ENCODE measurements at places on chromosomes 16 and 17.

- DNase-seq = peak; percentile 0
Measured at GRCh38 chr17:41284546-41284945, 9.0 kb downstream of the KRTAP9-7 start.

DNA sequence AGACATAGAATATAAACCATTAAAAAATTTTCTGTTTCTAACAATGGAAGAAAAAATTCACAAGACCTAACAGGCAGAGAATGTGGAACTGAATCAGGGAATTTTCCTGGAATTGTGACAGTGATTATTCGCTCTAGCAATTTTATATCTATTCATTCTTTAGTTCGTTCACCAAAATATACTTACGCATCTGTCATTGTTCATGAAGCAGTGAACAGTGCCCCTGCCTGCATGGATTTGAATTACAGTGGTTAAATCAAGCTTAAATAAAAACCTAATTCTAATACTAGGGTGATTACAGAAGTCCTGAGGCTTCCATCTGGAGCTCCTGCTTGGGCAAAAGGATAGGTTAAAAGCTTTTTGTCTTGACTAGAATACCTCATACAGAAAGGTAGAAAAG is 48.6 kb downstream of the ABCA8 start:
- no peak for DNase-seq

- no peak for DNase-seq
Measured at GRCh38 chr17:57972151-57972550, 15.9 kb downstream of the VEZF1 start.

DNA sequence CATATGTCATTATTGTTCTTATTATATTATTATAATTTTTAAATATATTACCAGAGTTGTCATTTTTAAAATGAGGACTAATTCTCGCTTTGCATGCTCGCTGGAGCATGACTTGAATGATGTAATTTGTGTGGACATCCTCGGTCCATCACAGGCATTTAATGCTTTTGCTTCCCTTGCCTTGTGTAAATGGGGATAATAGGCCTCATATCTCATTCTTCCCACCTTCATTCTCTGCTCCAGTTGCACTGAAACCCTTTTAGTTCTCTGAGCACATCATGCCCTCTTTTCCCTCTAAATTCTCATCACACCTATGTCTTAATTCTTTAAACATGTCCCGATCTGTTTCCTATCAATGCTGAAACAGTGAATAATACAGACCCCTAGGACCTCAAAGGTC is 285.4 kb downstream of the HS3ST4 start:
- no peak for DNase-seq

- DNase-seq = peak; percentile 67
Measured at GRCh38 chr17:80485846-80486245, 9.4 kb upstream of the NPTX1 start.

- DNase-seq = peak; percentile 73
Measured at GRCh38 chr17:40325156-40326013, 16.4 kb downstream of the RARA start.

DNA sequence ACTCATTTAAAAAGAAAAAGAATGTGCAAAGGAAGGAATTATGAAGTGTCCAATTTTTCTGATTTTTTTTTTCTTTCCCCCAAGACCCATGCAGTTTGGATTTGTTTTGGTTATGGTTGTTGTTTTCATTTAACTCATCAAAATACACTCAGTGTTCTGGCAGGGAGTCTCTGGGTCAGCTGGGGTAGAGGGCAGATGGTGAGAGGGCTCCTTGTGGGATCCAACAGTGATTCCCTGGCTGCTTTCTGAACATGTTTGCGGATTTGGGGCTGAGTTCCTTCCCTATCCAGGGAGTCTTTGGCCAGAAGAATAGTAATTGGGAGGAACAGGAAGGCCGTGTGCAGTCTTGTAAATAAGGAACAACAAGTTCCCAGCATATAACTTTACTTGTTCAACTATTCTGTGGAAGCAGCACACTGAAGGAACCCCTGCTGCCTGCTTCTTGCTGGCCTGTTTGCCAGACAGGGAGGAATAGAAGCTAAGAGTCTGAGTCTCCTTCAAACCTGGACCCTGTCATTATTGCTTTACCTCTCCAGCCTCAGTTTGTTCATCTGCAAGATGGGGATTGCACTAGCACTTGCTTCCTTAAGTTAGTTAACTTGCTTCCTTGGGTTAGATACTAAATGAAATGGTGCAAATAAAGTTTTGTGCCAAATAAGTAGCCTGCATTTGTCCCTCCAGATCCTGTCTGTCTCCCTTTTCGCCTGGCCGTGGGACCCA is 32.1 kb downstream of the C17orf67 start:
- DNase-seq = no peak

GRCh38 chr16:86133847-86134375 is 234.9 kb downstream of the IRF8 start:
- DNase-seq = peak; percentile 20

DNA sequence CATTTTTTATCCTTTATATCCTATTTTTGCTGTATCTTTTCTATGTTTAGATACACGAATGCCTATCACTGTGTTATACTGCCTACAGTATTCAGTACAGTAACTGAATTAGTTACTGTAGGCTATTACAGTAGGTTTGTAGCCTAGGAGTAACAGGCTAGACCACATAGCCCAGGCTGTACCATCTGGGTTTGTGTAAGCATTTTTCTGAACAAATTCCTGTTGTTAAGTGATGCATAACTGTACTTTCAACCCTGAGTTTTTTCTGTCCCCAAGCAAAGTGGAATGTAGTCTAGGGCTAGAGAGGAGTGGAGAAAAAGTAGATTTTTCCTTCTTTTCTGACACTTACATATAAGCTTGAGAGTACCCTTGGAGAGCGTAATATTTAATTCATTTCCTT is 282.1 kb downstream of the HS3ST3B1 start:
- no peak for DNase-seq

DNA sequence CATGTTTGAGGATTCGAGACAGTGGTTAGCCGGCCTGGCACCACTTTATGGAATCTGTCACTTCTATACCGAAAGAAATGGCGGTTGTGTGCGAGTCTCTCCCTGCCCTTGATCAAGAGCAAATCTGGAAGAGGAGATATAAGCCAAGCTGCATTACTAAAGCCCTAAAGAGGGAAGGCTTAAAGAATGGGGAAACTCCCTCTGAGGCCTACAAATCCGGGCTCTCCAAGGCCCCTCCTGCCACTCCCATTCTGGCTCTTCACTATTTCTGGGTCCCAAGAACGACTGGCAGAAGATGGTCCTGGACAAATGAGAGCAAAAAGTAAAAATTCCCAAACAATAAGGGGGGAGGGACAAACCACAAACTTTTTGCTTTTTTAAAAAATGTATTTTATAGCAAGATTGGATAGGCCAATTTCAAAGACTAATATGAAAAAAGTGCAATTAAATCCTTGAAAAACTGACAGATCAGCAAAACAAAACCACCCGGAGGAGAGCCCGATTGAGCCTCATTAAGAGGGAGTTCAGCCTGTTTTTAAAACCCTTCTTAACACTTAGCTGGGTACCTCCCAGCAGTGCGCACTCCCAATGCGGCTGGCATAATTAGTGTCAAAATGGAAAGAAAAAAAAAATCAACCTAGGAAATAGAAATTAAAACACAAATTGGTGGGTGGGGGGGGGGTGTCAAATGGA is 193.5 kb downstream of the ZFHX3 start:
- no peak for DNase-seq

DNA sequence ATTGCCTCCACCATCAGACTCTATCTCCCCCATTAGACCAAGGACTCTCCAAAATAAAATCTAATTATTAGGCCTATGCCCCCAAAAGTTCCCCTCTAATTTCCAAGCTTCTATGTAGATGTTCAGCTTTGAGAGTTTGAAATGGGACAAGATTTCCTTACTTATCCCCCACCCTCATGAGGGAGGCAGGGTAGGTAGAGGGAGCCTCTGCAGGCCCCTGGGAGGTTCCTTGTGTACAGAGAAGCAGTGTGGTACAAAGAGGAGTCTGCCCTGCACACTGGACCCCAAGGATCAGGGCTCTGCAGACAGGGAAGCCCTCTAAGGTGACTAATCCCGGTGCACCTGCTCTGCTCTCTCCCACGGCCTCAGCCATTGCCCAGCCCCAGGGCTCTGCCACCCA is 2.5 kb downstream of the KRT17 start:
- DNase-seq = no peak

- no peak for DNase-seq
Measured at GRCh38 chr16:54817940-54818574, 112.6 kb upstream of the IRX5 start.

GRCh38 chr17:71600137-71600789 is 520.6 kb upstream of the SOX9 start:
- no peak for DNase-seq

DNA sequence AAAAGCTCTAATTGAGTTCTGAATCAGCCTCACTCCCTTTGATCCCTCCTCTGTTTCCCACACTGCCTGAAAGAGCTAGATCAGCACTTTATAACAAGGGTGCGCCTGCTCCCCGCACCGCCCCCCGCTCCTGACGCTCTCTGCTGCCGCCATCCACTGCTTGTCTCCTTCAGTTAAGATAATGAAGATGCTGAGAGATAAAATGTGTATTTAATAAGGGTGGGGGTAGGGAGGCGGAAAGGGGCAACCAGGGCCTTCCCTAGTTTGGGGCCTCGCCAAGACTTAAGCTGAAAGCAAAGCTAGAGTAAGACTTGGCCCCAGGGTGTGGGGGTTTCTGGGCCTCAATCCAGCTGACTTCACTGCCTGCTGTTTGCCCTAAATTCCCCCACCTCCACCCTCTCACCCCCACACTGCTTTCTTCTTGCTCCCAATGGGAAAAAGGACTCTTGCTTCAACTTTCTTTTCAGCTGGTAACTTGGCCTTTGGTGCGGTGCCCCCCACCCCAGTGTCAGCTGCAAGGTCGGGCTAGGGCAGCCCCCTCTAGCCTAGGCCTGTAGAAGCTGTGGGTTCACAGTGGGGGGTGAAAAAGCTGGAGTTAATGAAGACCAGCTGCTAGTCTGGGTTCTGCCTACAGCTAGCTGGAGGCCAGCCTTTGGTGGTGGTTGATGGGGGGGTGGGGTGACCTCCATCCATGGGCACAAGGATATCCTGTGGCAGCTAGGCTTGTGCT is 1.8 kb upstream of the RARA start:
- no peak for DNase-seq

DNA sequence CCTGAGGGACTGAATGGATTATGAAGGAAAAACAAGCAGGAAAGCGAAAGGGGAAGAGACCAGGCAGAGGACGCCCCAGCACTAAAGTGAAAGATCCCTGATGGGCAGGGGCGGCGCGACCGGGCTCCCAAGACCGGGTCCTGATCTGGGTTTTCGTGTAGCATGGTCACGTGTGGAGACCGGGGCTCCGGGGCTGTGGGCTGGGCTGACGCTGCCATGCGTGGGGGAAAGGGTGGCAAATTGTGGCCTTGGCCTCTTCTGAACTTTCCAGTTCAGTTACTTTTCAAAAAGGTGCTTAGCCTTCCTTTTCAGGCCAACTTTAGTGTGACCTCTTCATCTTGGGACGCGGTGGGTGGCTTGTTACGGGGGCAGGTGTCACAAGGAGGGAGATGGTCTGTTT is 57.5 kb downstream of the METRNL start:
- no peak for DNase-seq

- peak; percentile 24 for DNase-seq
Measured at GRCh38 chr16:9647981-9648701, 534.1 kb downstream of the GRIN2A start.

DNA sequence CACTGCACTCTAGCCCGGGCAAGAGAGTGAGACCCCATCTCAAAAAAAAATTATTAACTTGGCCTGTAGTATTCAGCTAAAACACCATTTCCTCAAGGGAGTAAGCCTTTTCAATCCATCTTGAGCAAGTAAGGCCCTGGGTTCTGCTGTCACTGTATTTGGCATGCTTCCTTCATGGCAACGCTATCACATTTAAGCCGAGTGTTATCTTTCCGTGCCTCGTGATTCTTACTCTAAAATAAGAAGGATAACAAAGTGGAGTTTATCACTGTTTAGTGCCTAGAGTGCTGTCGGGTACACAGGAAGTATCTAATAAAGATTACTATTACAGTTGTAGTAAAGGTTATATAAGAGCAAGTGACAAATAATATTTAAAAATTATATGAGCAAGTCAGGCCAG is 8.8 kb downstream of the VPS53 start:
- DNase-seq = no peak

DNA sequence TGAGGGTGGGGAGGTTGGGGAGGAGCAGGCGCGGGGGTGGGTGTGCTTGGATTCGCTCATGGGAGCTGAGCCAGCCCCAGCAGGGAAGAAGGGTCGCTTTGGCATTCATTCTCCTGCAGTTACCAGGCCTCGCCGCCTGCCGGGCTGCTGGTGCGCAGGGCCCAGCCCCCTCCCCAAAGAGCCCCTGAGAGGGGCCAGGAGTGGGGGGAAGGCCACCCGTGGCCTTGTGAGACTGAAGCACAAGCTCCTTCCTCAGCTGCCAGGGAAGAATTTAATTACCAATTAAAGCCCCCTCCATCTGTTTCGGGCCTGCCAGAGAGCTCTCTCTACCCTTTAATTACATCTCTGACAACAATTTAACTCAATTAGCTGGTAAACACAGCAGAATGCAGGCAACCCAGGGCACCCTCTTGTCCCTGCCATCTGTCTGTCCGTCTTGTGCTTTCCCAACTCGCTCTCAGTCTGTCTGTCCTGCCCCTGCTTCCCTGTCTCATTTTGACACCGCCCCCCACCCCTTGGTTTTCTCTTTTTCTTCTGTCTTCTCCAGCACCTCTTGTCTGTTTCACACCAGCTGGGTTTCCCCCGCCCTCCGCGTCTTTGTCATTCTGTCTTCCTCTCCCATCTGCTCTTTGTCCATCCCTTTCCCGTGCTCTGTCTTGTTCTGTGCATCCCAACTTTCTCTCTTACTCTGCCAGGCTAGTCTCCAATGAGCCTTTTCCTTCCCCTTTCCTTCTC is 32.7 kb downstream of the CDK5RAP3 start:
- DNase-seq = no peak

DNA sequence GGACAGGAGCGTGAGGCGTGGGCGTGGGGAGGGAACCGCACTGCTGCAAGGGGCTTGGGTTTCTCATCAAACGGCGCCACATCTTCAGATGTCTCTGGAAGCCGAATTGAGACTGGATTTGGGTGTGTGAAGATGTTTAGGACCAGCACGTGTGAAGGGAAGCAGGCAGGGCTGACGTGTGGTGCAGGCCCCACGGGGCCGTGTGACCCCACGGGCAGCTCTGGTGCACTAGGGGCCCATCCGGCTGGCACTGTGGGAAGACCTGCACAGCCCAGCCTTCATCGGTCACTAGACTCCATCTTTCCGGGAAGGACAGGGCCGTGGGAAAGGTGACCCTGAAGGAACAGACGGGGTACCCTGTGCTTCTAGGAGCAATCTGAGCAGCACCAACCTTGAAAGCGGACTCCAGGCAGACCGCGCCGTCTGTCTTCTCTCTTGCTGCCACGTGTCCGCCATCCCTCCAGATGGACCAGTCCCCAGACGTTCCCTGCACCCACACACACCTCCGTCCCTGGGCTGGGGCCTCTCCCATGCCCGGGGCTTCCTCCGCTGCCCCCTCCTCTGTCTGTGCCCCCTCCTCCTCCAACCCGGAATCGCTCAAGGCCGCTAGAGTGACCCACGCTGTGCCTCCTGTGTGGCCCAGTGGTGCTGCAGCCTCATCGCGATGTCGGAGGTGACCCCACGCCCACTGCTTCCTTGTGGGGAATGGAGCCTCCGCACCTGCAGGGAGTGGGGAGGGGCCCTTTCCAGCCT is 23.4 kb upstream of the CBFA2T3 start:
- DNase-seq = no peak

GRCh38 chr16:78294538-78295225 is 195.2 kb downstream of the WWOX start:
- DNase-seq = no peak

GRCh38 chr16:84062734-84063640 is 20.4 kb upstream of the SLC38A8 start:
- DNase-seq = peak; percentile 76

- DNase-seq = no peak
Measured at GRCh38 chr17:37485938-37486570, 3.6 kb upstream of the DUSP14 start.

- no peak for DNase-seq
Measured at GRCh38 chr17:59427996-59428395, 96.5 kb downstream of the YPEL2 start.
